ENCODE measurements at places on chromosomes 5 and 9. TPM values are rescaled to one million over a fixed set of nuclear protein-coding genes. Genes with fewer than 3 reads are reported as not detected.

FCN2 gene
- total RNA-seq, result not detected

SLC6A18 gene
- not detected for total RNA-seq

MSMP gene
- total RNA-seq, result not detected

KIF4B gene
- not detected for total RNA-seq
